NCI-H446 (cell line): ENCODE measurements at places on chromosomes 3 and 15.

- no peak for DNase-seq
Observed at GRCh38 chr3:186847437-186847836, 4.9 kb downstream of the ADIPOQ start.

DNA sequence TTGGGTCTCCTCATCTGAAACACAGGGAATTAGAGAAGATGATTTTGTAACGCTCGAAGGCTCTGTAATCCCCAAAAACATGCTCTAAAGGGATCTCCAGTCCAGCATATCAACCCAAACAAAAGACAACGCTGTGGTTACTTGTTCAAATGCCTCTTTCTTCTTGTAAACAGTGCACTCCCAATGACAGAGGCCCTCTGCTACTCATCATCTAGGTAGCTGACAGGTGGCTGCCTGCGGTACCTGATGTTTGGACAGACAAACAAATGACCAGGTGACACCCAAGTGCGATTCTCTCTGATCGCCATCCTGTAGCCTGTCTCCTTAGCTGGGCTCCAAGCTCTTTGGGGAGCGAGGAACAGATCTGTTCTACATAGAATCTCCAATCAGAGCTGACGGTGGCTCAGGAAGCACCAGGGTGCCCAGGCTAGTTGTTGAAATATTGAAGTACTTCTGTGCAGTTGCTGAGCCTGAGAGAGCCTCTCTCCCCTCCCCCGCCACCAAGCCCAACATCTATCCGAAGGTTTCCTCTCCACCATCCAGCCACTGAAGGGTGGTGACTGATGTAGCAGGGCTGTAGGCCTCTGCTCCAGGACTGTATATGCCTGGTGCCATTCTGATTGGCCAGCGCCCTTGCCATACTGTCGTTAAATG is 238.7 kb downstream of the XXYLT1 start:
- DNase-seq, result no peak

DNA sequence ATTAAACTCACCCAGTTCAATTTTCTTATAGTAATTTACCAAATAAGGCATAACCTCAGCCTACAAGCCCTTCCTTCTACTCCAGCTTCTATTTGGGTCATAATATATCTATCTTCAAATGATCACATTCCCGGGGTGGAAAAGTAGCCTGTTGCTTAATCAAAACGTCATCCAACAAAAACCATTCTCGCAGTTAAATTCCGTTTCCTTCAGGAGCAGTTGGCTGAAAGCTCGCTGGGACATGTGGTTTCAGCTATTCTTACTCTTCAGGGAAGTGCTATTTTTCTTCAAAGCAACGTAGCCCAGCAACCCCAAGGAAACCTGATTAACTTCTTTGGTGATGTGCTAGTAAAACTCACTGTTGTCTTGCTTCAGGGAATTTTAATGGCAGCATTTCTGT is 59.6 kb downstream of the MAGI1 start:
- DNase-seq, result no peak

GRCh38 chr15:63384906-63385305 is 3.3 kb upstream of the CA12 start:
- no peak for DNase-seq

GRCh38 chr3:151873398-151873797 is at the start of gene SUCNR1:
SUCNR1 (plus strand) TSS chr3:151873643; CDS start chr3:151879893, 6,250 bp downstream.
- DNase-seq, result no peak

DNA sequence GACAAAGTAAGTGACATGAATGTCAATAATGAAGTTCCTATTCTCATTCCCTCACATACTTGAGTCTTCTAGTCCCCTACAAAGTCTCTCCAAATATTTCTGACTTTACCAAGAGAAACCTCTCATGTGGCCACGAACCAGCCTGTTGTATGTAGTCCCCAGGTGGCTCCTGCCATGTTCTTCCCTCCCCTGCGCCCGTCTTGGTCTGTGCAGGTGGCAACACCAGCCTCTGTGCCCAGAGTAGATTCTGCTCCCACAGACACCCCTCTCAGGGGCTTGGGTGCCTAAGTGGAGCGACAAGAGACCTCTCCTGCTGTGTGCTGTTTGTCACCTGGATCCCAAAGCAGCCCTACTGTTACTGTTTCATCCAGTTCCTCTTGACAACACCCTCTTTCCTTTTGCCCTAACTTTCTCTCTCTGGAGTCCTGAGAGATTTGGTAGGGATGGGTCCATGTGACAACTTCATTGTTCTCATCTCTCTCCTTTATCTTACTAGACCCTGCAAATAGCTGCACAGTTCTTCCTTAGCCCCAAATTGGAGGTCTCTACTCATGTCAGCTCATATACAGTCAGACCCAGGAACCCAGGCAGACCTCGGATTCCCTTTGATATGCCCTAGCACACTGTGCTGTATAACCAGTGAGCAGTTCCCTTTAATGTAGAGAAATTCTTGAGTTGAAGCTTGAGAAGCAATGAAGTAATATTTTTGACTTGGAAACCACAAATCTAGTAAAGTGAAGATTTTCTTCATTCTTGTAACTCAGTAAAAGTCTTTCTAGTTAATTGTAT is 56.9 kb downstream of the POLR2M start:
- DNase-seq, result no peak

DNA sequence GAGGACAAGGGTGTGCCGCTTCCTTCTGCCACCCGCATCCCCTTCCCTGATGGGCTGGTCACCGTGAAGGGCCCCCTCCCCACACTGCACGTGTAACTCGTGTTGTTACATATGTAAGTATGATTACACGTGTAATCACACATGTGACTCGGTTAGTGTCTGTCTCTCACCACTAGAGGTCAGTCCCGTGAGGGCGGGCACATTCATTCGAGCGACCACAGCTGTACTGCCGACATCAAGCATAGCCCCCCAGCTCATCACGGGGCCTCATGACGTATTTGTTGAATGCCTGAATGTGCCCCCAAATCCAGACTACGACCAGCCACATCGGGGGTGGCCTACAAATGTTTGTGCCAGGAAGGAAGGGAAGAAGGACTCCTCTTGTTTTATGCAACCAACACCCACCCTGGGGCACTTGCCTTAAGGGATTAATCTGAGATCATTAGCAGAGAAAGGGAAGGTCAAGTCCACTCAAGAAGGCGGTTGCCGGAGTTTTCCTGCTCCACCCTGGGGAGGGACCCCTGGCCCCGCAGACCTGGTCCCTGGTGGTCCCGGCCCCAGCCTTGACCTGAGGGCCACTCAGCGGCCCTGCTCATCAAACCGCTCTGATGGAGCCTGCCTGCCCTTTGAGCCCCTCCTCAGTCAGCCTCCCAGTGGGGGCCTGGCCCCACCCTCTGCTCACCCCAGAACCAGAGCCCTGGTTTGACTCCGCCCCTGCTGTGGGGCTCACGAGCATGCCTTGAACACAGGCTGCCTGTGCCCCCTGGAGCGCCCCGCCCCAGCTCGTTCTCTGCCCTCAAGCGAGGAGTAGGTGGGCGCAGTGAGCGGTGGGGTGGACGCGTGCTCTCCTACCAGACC is 52.8 kb downstream of the RGMA start:
- DNase-seq, result no peak

GRCh38 chr3:160686955-160687535 is 10.1 kb downstream of the ARL14 start:
- no peak for DNase-seq

- no peak for DNase-seq
Observed at GRCh38 chr3:23785882-23786281, 19.9 kb upstream of the UBE2E1 start.

- DNase-seq, result no peak
Observed at GRCh38 chr3:197468866-197469382, 86.8 kb downstream of the BDH1 start.

DNA sequence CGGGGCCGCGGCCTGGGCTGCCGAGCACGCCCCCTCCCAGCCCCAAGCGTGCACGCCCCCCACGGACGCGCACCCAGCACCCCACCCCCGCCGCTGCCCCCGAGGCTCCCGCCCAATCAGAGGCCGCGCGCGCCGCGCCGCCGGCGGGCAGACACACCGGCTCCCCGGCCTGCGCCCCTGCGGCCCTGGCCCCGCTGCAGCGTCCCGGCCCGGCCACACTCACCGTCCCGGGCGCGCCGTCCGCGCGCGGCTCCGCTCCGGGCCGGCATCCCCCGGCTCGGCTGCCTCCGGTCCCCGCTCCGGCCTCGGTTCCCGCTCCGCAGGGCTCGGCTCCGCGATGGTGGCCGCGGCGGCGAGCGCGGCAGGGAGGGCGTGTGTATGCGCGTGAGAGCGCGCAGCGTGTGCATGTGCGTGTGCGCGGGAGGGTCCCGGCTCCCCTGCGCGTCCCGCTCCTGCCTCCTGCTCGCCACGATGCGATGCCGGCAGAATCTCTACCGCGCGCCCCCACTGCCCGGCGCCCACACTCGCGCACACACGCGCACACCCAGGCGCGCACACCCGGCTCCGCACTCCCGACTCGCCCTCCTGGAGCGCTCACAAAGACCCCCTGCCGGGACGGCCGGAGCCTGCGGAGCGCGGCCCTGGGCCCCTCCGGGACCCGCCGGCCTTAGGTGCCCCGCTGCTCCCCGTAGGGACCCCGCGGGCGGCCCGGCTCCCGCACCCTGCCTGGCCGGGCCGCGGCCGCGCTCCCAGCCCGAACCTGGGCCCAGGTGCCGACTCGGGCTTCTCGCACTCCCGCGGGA is 186.5 kb upstream of the LINGO1 start:
- peak; percentile 21 for DNase-seq
